Hypothalamus (tissue), 51 donors: ENCODE measurements at places on chromosomes 11 and 22.

GRCh38 chr11:100010393-100010792 lies 676.7 kb upstream of the ARHGAP42 start:
- DNase-seq: no peak

DNA sequence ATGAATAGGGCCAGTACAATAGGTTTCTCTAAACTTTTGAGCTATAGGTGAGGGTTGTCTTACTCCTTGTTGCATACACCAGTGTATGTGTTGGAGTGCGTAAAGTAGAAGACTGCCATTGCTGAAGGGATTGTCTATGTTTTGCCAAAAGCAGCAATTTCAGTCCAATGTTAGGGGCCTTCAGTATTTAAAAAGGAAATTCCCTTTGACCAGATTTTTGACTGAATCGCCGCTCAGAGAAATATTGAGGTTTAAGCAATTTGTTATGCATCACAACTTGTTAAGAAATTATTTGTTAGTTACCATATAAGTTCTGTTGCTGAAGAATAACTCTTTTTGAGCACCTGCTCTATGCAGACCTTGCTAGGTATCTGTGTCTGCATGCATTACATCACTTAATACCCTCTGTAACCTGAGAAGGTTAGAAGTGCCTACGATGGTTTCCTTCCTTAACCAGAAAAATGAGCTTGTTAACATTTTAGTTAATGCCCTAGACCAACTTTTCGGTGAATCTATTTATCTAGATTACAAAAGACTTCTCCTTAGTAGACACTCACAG lies 33.9 kb downstream of the MMP20 start:
- DNase-seq: no peak

- DNase-seq: no peak
Observed at GRCh38 chr11:30314625-30315024, 8.3 kb upstream of the ARL14EP start.

DNA sequence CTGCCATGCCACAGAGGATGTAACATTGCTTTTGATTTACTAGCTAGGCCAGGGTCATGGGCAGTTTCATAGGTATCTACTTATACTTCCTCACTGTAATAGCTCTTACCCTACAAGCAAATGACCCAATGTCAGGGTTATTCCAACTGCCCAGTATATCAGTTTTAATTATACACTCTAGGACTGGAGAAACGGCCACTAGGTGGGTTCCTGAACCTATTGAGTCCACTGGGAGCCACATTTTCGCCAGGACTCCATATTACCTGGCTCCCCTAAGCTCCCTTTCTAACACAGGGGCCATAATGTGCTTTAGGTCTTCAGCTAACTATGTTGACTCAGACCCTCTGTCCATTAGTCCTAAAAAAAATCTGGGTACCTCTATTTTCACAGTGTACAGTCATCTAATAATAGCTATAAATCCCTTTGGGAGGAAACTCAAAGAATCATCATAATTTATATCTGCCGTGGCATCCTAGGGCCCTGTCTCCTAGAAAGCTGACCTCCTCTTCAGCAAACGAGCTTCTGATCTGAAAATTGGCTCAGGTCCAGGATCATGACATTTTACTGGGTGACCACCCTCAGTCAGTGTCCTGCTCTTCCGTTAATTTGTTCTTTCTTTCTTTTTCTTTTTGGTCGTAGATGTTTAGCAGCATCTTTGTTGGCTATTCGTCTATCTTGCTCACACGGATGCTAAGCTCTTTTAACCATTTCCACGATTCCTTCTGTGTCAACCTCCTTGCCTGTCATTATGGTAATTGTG lies 244.3 kb downstream of the FAM76B start:
- no peak for DNase-seq

DNA sequence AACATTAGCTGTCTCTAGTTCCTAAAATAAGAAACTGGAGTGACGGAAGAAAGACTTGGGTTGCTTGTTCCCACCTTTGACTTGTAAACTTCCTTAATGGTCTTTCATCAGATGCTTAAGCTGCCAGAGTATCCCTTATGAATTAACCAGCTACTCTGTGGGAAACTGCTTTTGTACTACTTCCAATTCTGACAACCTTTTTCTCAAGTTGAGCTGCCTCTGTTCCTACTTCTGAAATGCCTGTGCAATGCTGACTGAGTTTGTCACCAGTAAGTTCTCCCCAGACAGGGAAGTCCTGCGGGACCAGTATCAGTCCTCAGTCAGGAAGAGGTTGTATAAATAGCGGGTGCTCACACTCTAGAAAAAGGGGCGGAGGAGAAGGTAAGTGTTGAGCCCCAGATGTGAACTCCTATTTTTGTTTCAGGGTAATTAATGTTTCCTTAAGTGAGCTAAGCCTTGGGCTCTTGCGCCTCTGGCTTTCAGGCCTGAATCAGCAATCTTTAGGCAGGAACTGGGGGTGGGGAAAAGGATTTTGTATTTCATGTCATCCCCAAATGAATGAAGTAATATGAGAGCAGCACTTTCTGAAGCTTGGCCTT lies 67.2 kb downstream of the CECR2 start:
- DNase-seq: no peak

DNA sequence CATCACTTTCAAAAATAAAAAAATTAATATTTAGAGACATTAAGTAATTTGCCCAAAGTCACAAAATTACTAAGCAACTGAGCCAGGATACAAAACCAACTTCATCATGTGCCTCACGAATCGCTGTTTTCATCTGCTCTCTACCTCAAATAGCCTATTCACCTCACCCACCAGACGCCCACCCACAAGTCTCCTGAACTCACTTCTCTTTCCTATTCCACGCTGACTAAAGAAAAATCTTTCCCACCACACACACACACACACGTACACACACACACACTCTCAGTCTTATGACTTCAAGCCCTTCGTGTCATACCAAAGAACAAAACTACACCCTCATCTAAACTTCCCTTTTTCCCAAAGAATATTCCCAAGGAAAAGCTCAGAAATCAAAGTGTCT lies 2.2 kb downstream of the OR8B12 start:
- no peak for DNase-seq

- DNase-seq: no peak
Observed at GRCh38 chr11:2202071-2202899, 30.7 kb upstream of the TH start.

- DNase-seq: no peak
Observed at GRCh38 chr22:37967637-37968451, 14.3 kb downstream of the POLR2F start.

GRCh38 chr11:68694431-68695297 lies 10.3 kb downstream of the GAL start:
- DNase-seq: no peak

DNA sequence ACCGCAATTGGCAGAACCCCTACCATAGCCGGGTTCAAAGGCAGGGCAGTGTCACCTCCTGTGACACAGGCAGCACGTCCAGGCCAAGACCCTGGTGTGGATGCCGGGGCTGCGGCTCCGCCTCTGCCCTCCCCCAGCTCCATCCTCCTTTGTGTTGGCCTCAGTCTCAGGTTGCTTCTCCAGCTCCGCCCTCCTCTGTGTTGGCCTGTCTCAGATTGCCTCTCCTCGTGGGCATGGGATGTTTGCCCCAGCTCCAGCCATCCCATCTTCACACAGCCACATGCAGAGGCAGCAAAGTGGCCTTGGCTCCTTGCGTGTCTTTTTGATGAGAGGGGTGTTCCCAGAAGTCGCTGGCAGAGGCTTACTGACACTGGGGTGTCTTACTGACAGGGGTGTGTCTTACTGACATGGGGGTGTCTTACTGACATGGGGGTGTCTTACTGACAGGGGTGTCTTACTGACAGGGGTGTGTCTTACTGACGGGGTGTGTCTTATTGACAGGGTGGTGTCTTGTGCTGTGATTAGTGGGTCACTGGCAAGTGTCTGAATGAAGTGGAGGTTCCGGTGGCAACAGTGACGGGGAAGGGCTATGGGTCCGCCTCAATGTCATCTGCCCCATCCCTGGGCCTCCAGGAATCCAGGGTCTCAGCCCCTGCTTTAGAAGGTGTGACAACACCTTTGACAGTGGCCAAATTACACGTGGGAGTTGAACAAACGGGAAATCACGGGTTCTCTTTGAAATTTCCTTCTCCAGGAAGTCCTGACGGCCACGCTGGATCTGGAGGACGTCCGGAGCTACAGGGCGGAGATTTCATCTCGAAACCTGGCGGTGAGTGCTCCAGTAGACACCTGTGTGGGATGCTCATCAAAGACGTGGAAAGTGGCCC lies 24.9 kb downstream of the NADSYN1 start:
- DNase-seq: no peak

GRCh38 chr11:20070459-20070858 lies 89.8 kb downstream of the DBX1 start:
- no peak for DNase-seq

- DNase-seq: no peak
Observed at GRCh38 chr11:63826471-63827190, 12.3 kb upstream of the MARK2 start.

GRCh38 chr11:40235841-40236240 lies 1223.6 kb downstream of the LRRC4C start:
- no peak for DNase-seq

DNA sequence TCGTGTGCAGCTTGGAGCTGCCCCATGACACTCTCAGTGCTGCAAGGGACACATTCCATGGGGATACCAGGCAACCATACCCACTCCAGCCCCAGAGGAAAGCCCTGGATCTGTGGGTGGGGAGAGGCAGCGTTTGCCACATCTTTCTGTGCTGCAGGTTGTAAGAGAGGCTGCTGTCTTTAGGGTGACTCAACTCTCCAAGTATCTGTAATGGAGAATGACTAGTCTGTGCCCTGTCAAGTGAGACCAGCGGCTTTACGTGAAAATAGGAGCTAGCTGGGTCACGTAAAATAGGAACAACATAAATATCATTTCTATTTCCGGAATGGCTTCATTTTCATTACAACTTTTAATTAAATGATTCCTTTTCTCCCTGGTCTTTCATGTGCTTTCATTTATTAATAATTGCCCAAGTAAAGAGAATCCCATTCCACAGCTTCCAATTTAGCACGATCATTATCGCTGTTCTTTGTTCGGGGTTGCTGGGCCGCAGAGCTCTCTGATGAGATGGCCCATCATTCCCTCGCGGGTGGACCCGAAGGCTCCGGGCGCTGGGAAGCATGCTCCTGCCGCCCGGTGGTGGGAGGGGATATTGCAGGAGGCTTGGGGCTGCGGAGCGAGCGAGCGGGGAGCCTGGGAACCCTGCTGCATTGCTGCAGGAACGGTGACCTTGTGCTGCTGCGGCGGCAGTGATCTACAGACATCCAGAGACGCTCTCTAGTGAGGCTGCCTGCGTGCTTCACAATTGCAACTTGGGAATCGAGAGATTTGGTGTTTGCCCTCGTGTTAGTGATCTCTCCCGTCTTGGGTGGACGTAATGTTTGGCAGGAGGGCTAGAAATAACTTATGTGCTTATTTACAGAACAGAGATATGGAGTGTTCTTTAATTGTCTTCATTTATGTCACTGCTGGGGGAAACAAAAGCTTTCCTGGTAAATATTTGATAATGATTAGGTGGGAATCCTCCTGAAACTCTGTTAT lies 10.6 kb downstream of the SLC6A5 start:
- DNase-seq: peak; percentile 41

DNA sequence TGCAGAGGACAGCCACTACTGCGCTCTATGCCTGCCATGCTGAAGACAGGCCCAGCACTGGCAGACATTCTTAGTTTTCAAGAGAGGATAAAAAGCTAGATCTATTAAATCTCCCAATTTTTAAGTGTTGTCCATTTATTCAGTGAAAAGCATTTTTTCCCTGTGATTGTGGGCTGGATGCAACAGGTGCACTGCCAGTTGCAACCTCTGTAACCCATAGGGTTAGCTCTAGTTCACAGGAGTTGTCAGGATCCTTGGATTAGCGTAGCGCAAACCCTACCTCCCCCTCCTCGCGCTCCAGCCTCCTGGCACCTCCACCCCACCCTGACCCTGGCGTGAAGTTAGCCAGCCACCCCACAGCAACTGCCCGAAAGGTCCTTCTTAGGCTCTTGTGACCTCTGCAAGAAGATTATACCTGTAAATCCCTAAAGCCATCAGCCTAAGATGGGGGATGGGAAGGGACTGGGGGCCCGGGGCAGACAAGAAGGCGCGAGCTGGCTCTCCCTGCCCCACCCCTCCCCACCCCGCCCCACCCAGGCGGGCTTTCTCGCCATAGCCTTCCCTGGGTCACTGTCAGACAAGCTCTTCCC lies 30.9 kb downstream of the EIF3F start:
- DNase-seq: no peak

DNA sequence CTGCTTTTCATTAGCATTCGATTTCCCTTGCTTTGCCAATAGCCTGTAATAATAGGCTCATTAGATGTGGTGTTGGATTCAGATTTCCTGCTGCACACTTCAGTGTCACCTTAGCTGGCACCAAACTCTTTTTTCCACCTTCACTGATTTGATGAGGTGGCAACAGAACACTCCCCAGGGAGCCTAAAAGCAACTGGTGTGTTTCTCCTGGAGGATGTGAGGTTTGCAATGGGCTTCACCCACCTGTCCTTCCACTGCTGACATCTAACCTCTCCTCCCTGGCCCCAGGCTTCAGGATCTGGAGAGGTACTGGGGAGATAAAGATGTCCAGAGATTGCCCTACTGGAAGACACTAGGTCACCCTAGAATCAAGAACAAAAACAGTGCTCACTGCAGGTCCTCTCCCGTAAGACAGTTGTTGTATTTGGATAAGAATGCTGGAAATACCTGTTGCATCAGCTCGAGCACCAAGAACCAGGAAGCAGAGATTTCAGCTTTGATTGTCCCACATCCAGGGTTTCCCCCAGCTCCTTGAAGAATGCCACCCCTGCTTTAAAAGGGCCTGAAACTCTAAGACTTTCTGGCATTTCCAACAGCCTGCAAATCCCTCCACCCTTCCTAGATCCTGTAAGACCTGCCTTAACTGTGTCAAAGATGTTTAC lies 96.9 kb downstream of the SLC1A2 start:
- DNase-seq: no peak
